ENCODE measurements at places on chromosomes 5 and 9.

DNA sequence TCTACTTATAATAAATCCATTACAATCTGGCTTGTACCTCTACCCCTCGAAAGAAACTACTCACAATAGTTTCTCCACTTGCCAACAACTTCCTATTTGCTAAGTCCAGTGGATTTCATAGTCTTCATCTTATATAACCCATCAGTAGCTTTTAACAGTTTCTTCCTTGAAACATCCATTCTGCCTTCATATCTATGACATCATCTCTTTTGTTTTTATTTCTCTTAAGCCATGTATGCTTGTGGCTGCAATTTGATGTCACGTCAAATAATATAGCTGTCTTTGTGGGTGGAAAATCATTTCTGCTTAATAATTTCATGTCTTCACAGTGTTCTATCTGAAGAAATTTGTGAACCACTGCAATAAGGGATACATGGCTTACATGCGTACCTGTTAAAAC lies 77.5 kb upstream of the GRHPR start:
- DNase-seq, result no peak

DNA sequence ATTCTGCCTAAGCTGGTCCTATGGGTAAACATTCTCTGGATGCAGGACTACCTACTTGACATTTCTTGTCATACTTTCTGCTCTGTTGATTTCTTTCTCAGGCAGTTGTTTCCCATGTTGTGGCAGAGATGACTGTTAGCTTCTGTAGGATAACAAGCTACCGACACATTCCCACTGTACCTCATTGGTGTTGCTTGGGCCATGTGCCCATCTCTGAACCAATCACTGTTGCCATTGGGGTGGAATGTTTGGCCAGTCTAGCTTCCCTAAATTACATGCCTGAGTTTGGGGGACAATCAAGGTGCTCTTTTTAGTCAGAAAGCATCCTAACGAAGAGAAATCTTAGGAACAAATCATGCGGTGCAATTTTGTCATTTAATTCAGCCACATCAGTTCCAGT lies 212.0 kb downstream of the KDM4C start:
- no peak for DNase-seq

GRCh38 chr9:20552874-20553557 lies 69.3 kb downstream of the MLLT3 start:
- DNase-seq, result no peak

GRCh38 chr5:91420879-91421278 lies 37.8 kb upstream of the ARRDC3 start:
- no peak for DNase-seq

DNA sequence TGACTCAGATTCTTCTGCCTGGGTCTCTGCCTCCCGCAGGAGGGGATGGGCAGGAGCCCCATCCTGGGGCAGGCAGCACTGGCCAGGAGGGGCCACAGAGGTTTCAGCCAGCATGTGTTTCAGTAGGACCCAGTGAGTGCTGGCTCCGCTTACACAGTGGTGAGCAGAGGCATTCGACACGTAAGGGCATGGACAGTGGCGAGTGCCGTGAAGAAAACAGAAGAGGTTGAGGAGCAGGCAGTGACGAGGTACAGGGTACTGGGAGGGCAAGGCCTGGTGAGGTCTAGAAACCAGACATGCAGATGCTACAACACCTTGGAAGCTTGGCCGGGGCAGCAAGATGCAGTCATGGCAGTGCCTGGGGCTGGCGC lies 41.5 kb downstream of the CACNA1B start:
- DNase-seq, result no peak

GRCh38 chr5:132463811-132464155 lies 26.8 kb downstream of the IRF1 start:
- DNase-seq, result no peak

GRCh38 chr5:68428231-68428811 lies 212.8 kb downstream of the PIK3R1 start:
- no peak for DNase-seq

- DNase-seq, result no peak
These were observed 25.0 kb downstream of the SKP1 start for GRCh38 chr5:134151723-134152122.

- DNase-seq, result no peak
These were observed 97.0 kb downstream of the FOXD1 start for GRCh38 chr5:73351593-73351992.

DNA sequence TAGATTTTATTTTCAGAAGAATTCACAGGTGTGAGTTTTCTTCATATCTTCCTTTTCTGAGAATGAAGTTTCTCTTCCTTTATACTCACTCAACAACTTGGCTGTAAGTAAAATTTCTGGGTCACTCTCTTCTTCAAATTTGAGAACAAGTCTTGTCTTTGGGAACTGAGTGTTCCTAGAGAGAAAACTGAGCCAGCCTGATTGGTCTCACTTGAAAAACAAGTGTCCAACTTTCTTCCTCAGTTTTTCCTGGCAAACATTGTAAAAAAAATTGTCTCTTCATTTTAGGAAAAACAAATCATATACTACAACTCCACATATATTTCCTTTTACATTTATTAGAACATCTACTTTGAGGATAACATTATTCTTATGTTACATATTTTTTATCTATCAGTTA lies 156.1 kb upstream of the GHR start:
- no peak for DNase-seq

GRCh38 chr9:87406543-87407166 lies 91.0 kb upstream of the DAPK1 start:
- DNase-seq, result peak; percentile 40

- DNase-seq, result no peak
These were observed 70.5 kb upstream of the SPTLC1 start for GRCh38 chr9:92185681-92186080.

DNA sequence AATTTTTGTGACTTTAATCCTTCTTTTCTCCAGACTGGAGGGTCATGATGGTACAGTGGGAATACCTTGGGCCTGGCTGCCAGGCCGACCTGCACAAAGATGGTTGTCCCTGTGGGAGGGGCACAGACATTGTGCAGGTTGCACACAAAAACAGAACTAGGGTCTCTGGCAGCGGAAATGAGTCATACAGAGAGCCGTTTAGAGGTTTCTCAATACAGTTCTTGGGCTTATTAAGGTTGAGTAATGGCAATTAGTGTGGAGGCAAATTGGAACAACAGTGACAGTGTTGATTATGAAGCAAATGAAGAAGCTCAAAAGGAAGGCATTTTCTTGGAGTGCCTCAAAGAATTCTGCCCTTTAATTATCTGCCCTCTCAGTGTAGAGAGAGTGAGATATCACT lies 173.6 kb downstream of the TENT4A start:
- DNase-seq, result no peak

- DNase-seq, result no peak
These were observed 47.1 kb downstream of the EHMT1 start for GRCh38 chr9:137665697-137666512.

DNA sequence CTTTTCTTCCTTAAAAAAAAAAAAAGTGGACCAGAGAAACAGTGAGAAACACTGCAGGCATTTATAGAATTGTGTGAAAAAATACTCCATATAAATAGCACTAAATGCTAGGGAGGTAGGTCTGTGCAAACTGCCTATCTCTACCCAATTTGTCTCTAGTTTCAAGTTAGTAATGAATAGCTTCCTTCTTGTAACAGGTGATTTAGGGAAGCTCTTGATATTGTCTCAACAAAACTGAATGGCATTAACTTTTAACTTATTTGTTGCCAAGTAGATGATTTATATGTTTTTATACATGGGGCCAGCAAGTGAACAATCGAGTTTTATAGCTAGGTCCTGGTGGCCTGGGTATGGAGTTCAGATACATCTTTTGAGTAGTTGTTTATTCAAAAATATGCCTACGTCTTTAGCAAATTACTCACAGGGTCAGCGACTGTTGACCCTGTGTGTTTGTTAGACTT lies 283.6 kb downstream of the NR3C1 start:
- DNase-seq, result no peak

DNA sequence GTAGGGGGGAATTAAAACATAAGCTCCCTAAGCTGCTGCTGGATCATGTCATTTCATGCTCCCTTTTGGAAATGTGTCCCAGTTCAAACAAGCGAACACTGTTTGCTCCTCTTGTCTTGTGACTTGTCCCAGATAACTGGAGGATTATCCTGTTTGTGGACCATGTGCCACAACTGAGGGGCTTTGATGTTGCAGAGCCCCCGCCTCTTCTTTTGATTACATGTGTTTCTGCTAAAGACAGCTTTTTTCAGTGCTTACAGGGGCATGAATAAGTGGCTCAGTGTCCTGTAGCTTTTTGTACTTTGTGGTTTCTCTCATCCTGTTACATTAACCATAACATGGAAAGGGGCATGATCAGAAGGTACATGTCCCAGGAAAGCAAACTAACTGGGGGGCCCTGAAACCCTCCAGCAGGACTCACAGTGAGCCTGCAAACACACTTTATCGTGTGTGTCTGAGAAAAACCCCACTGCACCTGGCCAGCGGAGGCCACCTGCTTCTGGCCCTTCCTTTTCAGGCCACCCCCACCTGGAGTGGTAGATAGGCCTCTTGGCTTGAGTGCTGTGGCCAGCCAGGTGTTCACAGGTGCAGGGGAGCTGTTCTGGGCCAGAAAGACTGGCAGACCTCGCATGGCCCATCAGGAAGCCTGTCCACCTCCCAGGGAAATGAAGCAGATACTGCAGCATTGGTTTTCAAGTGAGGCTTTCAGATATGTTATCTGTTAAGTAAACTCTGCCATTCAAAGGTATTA lies 285.6 kb downstream of the FANCC start:
- DNase-seq, result peak; percentile 79

- DNase-seq, result no peak
These were observed 12.4 kb downstream of the ITGA2 start for GRCh38 chr5:53001541-53001940.

- DNase-seq, result no peak
These were observed 28.3 kb downstream of the RASGRF2 start for GRCh38 chr5:80988419-80988935.

- peak; percentile 20 for DNase-seq
These were observed 80.0 kb upstream of the TUT7 start for GRCh38 chr9:86434039-86434726.

GRCh38 chr9:77469515-77470231 lies 178.4 kb downstream of the GNA14 start:
- no peak for DNase-seq

DNA sequence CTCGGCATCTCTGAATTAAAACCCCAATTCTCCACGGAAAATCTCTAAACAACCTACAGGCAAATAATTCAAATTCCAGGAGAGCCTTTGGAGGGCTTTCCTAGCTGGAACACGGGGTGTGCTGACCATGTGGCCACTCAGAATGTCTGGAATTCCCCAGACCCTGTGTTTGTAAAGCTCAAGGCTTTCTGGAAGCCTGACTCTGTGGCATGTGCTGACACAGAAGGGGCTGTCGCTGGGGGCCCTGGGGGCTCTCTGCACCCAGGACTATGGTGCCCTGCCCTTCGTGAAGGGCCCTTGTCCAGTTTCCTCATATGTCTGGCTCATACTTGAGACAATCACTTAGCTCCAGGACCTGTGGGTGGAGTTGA lies 29.0 kb upstream of the BOD1 start:
- no peak for DNase-seq

DNA sequence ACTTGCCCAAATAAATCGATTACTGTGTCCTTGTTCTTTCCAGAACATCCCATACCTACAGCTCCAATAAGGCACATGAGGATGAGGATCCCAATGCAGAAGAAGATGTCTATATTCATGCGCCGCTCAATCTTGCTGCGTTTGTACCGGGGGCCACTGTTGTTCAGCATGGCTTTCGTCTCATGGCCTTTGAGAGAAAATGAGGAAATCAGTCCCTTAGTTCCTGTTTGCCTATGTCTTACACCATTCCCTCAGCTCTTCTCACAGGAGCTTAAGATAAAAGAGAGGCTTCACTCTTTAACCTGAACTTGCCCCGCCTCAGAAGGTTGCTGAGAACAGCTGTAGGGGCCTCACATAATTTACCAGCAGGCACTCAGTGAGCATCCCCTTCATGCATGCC lies 211.6 kb downstream of the ATP10B start:
- no peak for DNase-seq

- no peak for DNase-seq
These were observed 276.9 kb downstream of the EFNA5 start for GRCh38 chr5:107393851-107394250.

- DNase-seq, result no peak
These were observed 46.8 kb upstream of the CLPTM1L start for GRCh38 chr5:1391691-1392090.

DNA sequence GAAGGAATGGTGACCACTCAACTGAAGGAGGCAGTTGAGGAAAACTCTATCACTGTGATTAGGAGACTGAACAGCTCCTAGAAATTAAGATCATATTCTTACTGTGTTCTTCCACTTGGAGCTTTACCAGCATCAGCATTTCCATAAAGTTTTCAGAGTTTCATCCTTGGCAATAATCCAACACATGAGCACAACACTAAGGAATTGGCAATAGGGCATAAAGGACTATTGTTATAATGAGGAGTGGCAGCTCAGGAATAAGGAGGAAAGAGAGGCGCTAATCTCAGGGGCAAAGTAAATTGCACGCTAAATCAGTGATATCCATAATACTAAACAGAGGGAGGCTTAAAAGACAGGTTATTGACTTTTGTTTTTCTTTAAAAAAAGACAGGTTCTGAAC lies 338.9 kb downstream of the EFNA5 start:
- no peak for DNase-seq

- DNase-seq, result no peak
These were observed 7.1 kb downstream of the BRD9 start for GRCh38 chr5:885529-885928.

- peak; percentile 48 for DNase-seq
These were observed 99.0 kb upstream of the SLC1A3 start for GRCh38 chr5:36507332-36507952.

GRCh38 chr5:139975306-139975705 lies 67.8 kb downstream of the NRG2 start:
- DNase-seq, result no peak

DNA sequence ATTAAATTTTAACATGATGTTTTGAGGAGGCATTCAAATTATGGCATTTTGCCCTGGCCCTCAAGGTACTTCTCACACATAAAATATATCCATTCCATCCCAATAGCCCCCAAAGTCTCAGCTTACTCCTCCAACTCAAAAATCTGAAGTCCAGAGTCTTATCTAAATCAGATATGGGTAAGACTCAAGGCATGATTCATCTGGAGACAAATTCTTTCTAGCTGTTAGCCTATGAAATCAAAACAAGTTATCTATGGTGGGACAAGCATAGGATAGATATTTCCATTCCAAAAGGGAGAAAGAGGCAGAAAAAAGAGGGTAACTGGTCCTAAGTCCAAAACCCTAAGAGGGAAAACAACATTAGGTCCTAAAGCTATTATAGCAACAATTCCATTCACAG lies 408.4 kb downstream of the ZNF608 start:
- no peak for DNase-seq

DNA sequence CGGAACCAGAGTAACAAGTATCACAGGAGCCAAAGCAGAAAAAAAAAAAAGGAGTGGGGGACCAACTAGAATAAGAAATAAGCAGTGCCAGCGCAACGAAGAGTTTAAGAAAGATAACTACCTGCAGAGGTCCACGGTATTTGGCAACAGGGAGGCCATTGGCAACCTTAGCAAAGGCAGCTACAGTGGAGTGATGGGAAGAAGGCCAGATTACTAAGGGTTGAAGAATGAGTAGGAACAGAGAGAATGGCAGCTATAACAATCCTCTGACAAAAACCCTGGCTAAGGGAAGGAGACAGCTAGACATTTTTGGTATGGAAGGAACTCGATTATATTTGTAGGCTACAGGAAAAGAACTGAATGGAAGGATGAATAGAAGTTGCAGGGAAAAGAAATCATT lies 93.4 kb upstream of the DMAC1 start:
- no peak for DNase-seq
